OCI-M1 (cell line): ENCODE measurements at places on chromosomes 5 and 9.

DNA sequence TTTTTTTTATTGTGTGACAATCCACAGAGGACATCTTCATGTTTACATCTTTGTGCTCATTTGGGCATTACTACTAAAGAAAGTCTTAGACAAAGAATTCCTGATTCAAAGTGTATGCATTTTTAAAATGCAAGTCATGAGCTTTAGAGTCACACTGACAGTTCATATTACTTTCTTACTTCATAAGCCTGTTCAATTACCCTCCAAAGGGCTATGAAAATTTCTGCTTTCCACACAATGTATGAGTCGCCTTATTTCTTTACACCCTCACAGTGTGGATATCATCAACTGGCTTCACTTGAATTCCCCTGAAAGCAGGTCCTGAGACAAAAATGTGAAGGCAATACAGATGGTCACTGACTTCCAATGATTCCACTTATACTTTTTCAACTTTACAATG lies 280.4 kb upstream of the PTGER4 start:
- DNase-seq: no peak

- DNase-seq: no peak
Observed at GRCh38 chr9:130693101-130693425, 517 bp upstream of the EXOSC2 start.

GRCh38 chr5:40904994-40905306 lies 4.3 kb upstream of the C7 start:
- DNase-seq: no peak

DNA sequence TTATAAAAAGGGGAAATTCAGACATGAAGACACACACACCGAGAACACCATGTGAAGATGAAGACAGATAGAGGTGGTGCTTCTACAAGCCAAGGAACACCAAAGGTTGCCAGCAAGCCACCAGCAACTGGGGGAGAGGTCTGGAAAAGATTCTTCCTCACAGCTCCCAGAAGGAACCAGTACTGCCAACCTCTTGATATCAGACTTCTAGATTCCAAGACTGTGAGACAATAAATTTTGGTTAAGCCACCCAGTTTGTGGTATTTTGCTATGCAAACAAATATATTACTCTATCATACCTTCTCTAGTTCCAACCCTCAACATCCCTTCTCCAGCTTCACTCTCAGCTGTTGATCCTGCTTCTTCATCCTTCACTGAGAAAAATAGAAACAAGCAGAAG lies 451.1 kb downstream of the EBF1 start:
- DNase-seq: no peak

DNA sequence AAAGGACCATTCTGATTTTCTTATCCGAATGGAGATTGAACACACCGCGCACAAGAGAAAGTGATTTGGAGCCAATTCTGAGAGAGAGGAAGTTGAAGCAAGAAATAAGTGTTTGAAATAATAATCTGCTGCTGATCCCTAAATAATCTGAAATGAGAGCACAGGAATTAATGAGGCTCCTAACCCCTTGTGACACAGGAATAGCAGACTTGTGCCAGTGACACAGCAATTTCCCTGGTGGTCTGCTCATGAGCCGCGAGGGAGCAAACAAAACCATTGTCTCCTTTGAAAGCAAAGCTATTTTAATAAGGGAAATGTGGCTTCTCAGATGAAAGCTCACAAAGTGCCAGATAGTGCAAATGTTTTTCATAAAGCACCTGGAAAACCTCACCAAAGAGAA lies 936.1 kb upstream of the WWC1 start:
- no peak for DNase-seq

DNA sequence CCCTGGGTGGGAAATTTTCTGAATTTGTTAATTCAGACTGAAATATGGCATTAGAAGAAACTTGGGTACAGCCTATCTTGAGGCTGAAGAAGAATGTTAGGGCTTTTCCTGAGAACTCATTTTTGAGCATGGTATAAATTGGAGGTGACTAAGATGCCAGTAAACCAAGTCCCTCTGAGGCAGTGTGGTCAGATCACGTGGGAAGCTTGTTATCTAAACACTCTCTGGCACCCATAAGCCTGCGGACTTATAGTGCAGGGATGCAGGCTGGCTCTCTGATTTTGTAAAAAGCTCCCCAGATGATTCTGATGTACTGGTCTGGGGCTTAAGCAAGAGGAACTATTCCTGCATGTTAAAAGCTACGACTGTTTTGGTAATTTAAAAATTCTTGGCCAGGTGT lies 34.3 kb downstream of the MTMR12 start:
- peak; percentile 79 for DNase-seq

DNA sequence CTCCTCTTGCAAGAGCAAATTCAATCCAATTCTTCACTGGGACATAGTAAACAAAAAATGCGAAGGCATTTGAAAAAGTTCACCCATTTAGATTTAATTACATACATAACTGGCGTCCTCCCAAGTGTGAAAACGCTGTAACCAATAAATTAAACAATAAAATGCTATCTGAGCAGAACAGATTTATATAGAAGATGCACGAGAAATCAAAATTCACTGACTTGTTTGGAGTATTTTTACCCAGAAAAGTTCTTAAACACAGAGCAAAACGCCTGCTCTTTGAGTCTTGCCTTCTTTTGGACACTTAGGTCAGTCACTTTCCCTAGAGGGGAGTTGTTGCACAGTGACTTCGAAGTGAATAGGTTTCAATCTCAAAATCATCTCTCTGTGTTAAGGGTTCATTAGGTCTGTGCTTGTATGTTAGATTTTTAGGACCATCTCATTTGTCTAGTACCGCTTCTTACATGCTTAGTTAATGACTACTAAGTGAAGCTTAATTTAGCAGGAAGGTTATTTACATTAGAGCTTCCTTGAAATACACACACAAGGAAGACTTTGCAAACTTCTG lies 1.9 kb downstream of the ALDH1A1 start:
- peak; percentile 42 for DNase-seq

DNA sequence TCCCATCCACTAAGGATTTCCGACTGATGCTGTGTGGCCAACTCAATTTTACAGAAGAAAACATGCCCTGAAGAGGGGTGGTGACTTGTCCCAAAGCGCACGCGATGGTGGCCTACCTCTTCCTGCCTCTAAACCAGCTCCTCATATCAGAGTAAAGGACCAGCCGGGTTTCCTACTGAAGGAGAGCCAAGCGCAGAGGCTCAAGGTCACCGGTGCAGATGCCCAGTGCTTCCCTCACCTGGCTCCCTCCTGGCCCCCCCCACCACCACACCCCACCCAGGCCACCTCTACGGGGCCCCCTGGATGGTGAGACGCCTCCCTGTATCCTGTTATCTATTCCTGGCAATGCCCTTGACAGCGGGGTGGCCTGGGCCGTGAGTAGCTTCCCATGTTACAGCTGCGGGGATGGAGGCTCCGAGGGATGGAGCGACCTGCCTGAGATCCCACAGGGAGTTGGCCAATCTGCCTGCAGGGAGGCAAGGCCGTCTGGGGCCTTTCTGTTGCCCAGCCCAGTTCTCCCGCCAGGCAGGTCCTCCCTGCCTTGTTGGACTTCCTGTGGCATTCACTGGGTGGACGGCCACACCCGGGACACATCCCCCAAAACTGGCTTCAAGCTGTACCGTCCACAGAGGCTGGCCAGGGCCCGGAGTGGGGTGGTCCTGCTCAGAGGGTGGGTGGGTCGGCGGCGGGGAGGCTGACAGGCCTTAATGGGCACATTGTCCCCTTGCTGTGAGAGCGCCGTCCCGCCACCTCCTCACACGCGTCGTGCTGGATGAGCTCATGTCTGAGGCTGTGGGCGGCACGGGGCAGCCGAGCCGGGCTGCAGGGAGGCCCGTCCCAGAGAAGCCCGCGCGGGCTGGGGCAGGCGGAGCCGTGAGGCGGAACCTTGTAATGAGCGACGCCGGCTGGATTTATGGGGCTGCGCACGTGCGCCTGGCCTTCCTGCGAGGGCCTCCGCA lies 72.5 kb downstream of the MACROH2A1 start:
- DNase-seq: no peak

GRCh38 chr5:149930749-149931574 lies 13.6 kb downstream of the PDE6A start:
- DNase-seq: peak; percentile 90

DNA sequence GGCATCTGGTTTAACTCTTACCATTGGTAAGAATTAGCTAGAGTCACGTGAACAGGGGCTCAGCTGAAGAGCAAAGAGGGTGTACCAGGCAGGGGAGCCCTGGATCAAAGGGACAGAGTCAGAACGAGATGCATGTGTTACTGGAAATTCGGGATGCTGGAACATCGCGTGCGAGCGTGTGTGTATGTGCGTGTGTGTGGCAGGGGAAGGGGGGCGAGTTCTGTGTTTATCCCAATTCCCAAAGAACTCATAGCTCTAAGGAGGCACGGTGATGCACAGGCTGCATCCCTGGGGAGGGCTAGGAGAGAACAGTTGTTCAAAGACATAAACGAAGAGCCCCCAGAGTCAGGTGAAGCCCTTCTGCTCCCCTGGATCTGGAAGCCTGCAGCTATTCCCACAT lies 353.3 kb downstream of the GADD45G start:
- no peak for DNase-seq

GRCh38 chr5:135708481-135709207 lies 125.8 kb upstream of the SLC25A48 start:
- DNase-seq: no peak

- DNase-seq: peak; percentile 14
Observed at GRCh38 chr5:140242099-140242498, 60.8 kb downstream of the PFDN1 start.

- no peak for DNase-seq
Observed at GRCh38 chr9:102569436-102569835, 425.7 kb upstream of the CYLC2 start.

GRCh38 chr5:138832218-138832617 lies 42.9 kb downstream of the LRRTM2 start:
- peak; percentile 52 for DNase-seq

DNA sequence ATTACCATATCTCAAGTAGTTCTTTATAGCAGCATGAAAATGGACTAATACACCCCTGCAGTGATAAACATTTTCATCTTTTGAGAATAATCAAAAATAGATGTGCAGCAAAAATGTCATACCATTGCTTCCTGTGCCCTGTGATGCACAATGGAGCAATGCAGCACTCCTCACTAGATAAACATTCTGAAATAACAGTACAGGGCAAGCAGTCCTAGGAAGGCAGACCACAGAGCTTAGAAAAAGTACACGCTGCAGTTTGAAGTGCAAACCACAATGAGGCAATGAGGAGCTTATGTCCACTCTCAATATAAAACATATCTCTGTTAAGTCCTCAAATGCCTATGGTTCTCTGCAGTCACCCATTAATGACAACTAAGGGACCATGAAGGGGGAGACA lies 367.6 kb downstream of the PDE4D start:
- DNase-seq: peak; percentile 66

- DNase-seq: no peak
Observed at GRCh38 chr5:58804291-58804690, 221.4 kb downstream of the RAB3C start.

GRCh38 chr9:90044710-90045151 lies 439.9 kb downstream of the GADD45G start:
- no peak for DNase-seq

- DNase-seq: no peak
Observed at GRCh38 chr9:125889112-125889475, 141.9 kb downstream of the PBX3 start.

- no peak for DNase-seq
Observed at GRCh38 chr9:86697999-86698398, 249.3 kb downstream of the GAS1 start.

- no peak for DNase-seq
Observed at GRCh38 chr9:129145841-129146292, 32.2 kb downstream of the IER5L start.
